ENCODE measurements at places on chromosomes 3 and 15.

GRCh38 chr3:115092220-115092791, 54.8 kb downstream of the ZBTB20 start:
- peak; percentile 28 for DNase-seq

DNA sequence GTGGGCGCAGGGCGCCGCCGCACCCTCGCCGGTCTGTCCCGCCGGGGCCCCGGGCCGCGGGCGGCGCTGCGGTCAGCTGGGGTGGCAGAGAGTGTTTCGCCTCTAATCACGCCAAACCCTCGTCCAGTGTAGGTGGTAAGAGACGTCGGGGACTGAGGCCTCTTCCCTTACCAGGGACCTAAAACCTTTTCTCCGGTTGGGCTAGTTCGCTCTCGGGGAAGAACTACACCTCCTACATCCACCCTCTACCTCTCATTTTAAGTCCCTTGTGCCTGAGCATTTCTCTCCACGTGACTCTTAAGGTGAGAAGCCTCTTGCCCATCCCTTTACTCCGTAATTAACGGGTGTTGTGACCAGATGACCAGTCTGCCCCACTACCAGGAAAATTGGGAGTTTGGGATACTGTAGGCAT, 520 bp downstream of the TMEM42 start:
- no peak for DNase-seq

GRCh38 chr3:153290268-153291015, 128.4 kb downstream of the RAP2B start:
- DNase-seq = no peak

DNA sequence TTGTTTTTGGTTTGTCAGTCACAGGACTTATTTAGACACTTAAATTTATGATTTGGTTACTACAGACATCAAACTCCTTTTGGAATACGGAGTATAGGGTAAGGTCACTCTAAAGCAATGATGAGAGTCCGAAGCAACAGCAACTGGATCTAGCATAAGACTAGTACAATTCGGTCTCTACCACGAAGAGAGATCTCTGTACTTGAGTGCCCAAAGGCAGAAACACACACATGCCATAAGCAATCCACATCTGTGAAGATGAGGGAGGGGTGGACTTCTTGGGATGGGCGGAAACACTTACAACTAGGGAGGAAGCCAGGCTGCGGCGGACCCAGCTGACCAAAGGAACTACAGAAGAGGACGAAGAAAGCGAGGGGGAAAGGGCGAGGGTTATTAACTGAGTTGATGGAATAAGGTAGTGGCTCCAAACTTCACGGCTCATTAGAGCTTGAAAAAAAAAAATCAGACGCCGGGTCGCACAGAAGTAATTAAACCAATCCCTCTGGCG, 595 bp downstream of the DPH6 start:
- DNase-seq = no peak

- DNase-seq = no peak
These were observed 57.4 kb downstream of the MGLL start for GRCh38 chr3:127764841-127765362.

GRCh38 chr3:13124631-13125030, 51.4 kb upstream of the IQSEC1 start:
- DNase-seq = no peak

- no peak for DNase-seq
These were observed 285.7 kb upstream of the ROBO2 start for GRCh38 chr3:76754247-76754646.

- DNase-seq = peak; percentile 78
These were observed 135.9 kb downstream of the RSL24D1 start for GRCh38 chr15:55060836-55061235.

All from cerebellar nuclear complex (tissue), 1 donor.